Calu3 (cell line): ENCODE measurements at places on chromosomes 2 and 18. TPM values are rescaled to one million over a fixed set of nuclear protein-coding genes. Genes with fewer than 3 reads are reported as not detected.

PTRHD1 gene
- 22.3 and 23.8 TPM in 2 replicates for total RNA-seq

DNA sequence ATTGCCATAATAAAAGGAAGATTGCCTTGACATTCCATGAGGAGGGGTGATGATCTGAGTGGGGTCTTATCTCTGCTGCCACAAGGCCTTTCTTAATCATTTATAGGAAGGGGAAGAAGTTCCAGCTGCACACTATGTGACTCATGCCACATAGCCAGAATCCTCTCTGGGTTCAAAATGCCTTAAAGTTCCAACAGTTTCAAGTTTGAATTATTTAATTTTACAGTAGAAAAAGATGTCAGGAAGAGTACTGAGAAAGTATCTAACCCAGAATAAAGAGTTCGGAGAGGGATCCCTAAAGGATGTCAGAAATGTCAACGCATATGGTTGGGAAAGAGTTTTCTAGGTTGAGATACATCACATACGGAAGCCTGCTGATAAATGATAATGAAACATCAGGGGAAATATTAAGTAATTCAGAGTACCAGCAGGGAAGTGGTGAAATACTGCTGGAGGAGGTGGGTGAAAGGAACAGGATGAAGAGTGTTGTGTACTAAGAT, 999.9 kb downstream of the TSN start:
- DNase-seq: no peak

DNA sequence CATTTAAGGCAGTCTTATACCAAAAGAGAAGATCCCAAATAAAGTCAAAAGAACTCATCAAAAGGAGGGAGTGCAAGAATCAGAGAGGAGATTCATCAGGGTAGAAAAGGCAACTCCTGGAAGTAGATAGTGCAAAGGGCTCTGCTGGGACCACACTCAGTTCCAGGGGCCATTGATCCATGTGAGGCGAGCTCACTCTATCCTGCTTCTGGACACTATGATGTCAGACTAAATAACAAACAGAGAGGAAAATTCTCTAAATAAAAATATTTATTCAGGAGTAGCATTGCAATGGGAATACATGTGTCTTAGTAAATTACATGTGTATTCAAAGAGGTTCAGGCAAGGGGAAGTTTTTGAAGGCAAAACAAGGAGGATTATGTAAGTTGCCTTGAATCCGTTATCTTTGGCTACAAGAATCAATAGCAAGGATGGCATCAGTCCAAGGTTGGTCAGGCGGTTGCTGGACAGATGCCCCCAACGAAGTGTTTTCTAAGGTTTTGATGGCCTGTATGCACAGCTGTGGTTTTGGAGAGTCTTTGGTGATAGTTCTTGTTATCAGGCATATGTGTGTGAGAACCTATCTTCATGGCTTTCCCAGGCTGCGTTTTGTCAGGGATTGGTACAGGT, 13.2 kb upstream of the SERPINB12 start:
- no peak for DNase-seq

- no peak for DNase-seq
Measured at GRCh38 chr2:152532241-152532640, 185.0 kb downstream of the PRPF40A start.

DNA sequence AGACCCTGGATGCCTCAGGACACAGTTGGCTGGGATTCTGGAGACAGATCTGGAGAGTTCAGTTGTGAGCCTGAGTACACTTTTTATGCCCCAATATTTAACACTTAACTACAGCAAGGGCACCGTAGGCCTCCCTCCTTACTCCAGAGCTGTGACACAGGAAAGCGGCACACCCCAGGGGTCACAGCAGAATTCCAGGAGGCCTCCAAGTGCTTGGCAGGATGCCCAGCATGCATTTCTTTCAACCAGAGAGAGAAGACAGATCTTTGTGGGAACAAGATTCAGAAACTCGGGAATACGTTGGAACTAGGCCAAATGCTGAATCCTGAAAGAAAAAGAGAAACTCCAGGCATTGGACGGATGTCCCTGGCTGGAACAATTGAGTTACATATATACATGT, 199.2 kb upstream of the NT5C1B start:
- DNase-seq: no peak

GRCh38 chr18:37578886-37579513, 13.4 kb upstream of the CELF4 start:
- peak; percentile 16 for DNase-seq

HOXD11 gene
- not detected in 2 replicates for total RNA-seq

- peak; percentile 25 for DNase-seq
Measured at GRCh38 chr2:141557329-141558095, 573.3 kb downstream of the LRP1B start.

GRCh38 chr2:162126527-162126926, 25.5 kb downstream of the GCG start:
- DNase-seq: no peak

- no peak for DNase-seq
Measured at GRCh38 chr2:135743860-135744259, 2.2 kb downstream of the UBXN4 start.

MRPS9 gene
- total RNA-seq: 30.6 and 33.9 TPM in 2 replicates
